MM.1S (cell line): ENCODE measurements at places on chromosomes 6 and 20.

DNA sequence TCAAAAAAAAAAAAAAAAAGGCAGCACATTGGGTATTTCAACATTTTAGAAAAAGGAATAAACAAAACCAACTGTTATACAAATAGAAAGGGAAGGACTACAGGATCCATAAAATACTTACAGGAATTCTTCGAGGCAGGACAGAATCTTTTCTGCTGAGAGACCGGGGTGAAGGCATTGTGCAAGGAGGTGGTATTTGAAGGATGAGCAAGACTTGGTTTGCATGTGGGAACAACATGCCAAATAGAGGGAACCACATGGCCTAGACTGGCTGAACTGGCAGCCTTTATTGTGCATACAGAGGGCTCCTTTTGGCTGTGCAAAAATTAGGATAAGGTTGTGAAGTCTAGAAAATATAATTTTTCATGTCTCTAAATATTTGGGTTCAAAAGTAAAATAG, 62.9 kb downstream of the SCAND1 start:
- H3K4me1 ChIP-seq = no peaks in the 10 kb centered on the region
- H3K36me3 ChIP-seq = no peaks in the 10 kb centered on the region
- no peaks in the 10 kb centered on the region for H3K27me3 ChIP-seq
- no peak overlapping the region for H3K4me3 ChIP-seq
- no peak for DNase-seq
- H3K27ac ChIP-seq = no peak overlapping the region

GRCh38 chr20:24060851-24061590, 72.4 kb upstream of the GGTLC1 start:
- H3K4me3 ChIP-seq = no peak overlapping the region
- H3K4me1 ChIP-seq = peaks cover 7% of the 10 kb centered on the region
- H3K36me3 ChIP-seq = no peaks in the 10 kb centered on the region
- no peak overlapping the region for H3K27ac ChIP-seq
- no peak for DNase-seq
- no peaks in the 10 kb centered on the region for H3K27me3 ChIP-seq

- no peak overlapping the region for H3K27ac ChIP-seq
Observed at GRCh38 chr20:52473186-52473585, 281.6 kb upstream of the ZFP64 start.

GRCh38 chr6:20644667-20645370, 110.6 kb downstream of the CDKAL1 start:
- no peaks in the 10 kb centered on the region for H3K36me3 ChIP-seq
- H3K27ac ChIP-seq = no peak overlapping the region
- no peaks in the 10 kb centered on the region for H3K4me1 ChIP-seq
- DNase-seq = no peak
- no peak overlapping the region for H3K4me3 ChIP-seq

DNA sequence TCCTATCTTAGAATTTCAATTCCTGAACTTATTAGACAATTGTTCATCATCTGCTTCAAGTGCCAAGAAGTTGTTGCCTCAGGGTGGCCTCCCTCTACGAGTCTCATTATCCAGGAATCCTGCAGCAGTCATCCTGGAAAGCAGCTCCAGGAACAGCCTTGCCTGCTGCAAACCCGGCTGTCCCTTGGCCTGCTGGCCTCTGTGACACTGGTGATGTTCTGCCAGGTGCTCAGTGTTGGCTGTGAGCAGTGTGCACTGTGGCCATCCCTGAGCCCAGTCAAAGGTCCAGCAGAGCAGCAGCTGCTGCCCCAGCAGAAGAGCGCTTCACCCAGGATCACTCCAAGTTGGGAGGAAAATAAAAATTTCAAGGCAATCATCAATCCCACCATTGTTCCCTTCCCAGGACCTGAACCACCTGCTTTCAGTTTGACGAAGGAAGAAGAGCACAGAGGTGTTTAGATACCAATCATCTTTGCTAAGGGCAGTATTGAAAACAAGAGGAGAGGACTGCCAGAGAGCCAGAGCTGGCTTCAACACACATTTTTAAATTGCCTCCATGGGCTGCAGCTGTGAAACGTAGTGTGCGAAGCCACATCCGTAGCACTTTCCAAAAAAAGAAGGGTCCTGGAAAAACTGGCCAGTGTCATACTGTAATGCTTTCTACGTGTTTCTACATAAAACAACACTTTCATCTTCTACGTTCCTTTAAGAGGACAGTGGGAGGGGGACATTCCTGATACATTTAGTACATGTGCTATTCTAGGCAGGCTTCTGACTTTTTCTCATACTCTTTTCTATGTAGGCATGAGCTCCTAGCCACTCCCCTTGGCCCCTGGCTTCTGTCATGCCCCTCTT, 7.2 kb upstream of the FAM50B start:
- no peak for DNase-seq
- H3K36me3 ChIP-seq = no peaks in the 10 kb centered on the region
- no peaks in the 10 kb centered on the region for H3K4me1 ChIP-seq
- no peak overlapping the region for H3K27ac ChIP-seq
- no peak overlapping the region for H3K4me3 ChIP-seq
- no peaks in the 10 kb centered on the region for H3K27me3 ChIP-seq

GRCh38 chr6:137637121-137637520, 142.9 kb upstream of the OLIG3 start:
- no peak overlapping the region for H3K4me3 ChIP-seq
- DNase-seq = peak; percentile 85
- peak overlapping the region; percentile 6; the same call in 1 of the 2 replicates for H3K27ac ChIP-seq
- H3K27me3 ChIP-seq = no peaks in the 10 kb centered on the region
- H3K4me1 ChIP-seq = peaks cover 33% of the 10 kb centered on the region
- H3K36me3 ChIP-seq = no peaks in the 10 kb centered on the region

DNA sequence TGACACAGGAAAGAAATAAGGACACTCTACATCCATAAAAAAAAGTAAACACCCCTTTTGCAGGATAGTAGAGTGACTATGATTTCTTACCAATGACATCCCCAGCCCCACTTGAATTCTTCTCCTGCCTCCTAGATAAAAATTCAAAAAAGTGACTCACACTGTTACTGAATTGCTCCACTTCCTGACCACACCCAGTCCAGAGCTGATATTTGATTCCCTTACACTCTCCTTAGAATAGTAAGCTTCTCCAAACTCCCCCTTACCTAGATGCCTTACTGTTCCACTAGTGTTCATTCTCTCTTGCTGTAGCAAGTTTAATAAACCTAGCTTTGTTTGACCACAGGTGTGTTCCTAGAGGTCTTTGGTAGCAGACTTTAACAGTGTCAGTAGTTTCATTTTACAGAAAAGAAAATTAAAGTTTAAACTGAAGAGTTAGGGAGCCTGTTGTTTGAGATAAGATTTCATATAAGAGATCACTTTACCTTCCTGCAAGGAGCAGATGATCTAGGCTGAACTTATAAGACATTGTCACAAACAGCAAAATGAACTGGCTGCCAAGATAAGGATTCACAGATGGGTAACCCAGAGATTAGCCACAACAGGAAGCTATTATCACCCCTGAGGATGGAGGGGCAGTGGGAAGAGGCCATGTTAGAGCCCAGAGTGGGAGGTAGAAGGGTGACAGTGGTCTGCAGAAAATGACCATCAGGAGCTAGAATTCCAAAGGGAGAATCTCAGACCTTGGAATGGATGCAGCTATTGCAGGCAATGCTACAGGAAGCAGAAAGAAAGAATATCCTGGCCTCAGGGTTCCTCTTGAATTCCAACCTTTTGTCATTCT, 28.4 kb upstream of the BTN3A2 start:
- peaks cover 44% of the 10 kb centered on the region for H3K4me1 ChIP-seq
- no peak for DNase-seq
- no peaks in the 10 kb centered on the region for H3K27me3 ChIP-seq
- peak overlapping the region; percentile 42; the same call in 1 of the 2 replicates for H3K27ac ChIP-seq
- no peak overlapping the region; the same call in 1 of the 2 replicates for H3K4me3 ChIP-seq

DNA sequence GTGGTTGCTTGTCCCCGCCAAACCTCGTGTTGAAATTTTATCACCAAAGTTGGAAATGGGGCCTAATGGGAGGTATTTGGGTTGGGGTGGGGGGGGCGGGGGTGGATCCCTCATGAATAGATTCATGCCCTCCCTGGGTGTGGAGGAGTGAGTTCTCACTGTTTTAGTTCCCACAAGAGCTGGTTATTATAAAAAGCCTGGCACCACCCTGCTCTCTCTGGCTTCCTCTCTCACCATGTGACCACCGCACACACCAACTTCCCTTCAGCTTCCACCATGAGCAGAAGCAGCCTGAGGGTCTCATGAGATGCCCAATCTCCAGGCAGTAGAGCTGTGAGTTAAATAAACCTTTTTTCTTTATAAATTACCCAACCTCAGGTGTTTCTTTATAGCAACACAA, 111.3 kb downstream of the PRDM1 start:
- no peak for DNase-seq
- H3K27me3 ChIP-seq = no peaks in the 10 kb centered on the region
- H3K4me1 ChIP-seq = peaks cover 21% of the 10 kb centered on the region
- H3K27ac ChIP-seq = no peak overlapping the region
- H3K36me3 ChIP-seq = 0 out of 2 replicates have a peak, but pooled peaks cover 7% of the 10 kb centered on the region

DNA sequence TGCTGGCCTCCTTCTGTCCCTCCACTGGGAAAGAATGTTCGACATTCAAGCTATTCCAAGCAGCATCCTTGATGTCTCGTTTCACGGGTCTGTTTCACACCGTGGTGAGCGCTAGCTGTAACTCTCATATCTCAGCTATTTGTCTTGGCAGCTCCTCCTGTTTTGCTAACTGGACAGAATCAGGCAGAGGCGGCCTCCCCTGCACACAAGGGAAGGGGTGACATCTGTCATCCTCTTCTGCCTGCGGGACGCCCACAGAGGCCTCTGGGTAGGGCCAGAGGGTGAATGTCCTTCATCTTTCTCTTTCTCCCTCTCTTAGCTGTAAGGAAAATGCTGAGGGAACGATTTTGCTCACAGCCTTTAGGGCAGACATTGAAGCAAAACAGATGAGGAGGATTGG, 232.8 kb upstream of the GMDS start:
- no peak overlapping the region for H3K27ac ChIP-seq
- no peaks in the 10 kb centered on the region for H3K36me3 ChIP-seq
- H3K27me3 ChIP-seq = no peaks in the 10 kb centered on the region
- DNase-seq = no peak
